Activated CD8-positive, alpha-beta T cell treated with anti-CD3 and anti-CD28 coated beads for 36 hours (primary cell): ENCODE measurements at places on chromosomes 11 and 22.

DNA sequence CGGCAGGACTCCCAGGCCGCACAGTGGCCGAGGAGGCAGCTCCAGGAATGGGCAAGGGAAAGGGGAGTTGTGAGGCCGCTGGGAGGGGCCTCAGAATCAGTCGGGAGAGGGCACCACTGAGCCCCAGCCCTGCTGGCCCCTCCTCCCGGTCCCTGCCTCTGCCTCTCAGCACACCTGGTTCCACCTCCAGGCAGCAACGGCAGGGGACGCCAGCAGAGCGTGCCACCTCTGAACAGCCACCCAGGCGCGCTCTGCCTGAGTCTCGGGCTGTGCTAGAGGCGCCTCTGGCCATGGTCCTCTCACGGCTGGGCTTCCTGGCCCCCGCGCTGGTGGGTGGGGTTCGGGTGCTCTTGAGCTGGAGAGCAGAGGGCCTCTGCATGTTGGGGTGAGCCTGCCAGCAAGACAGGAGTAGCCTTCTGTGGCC lies 33.0 kb downstream of the MOB2 start:
- DNase-seq = peak; percentile 50

DNA sequence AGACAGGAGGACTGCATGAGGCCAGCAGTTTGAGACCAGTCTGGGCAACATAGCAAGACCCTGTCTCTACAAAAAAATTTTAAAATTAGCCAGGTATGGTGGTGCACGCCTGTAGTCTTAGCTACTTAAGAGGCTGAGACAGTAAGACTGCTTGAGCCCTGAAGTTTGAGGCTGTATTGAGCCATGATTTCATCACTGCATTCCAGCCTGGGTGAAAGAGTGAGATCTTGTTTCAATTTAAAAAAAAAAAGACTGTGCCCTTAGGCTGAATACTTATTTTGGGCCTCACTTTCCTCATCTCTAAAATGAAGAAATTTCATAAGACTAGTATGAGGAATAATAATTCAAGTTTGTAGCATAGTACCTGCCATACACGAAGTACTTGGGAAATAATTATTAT lies 6.9 kb downstream of the AQP11 start:
- no peak for DNase-seq

DNA sequence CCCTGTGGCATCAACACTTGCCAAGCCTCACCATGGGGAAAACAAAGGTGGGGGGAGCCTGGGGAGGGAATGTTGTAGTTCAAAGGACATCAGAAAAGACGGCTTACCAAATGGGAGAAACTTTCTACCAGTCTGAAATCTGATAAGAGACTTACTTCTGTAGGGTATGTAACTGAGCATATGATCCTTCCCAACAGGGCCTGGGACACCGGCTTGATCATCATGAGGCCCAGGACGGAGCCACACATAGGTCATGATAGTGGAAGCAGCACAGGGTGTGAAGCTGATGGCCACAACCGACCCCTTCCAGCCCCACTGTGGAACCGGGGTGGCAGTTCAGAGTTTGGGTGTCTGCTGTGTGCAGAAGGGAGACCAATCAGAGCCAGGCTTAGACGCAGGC lies 51.1 kb downstream of the MICAL3 start:
- DNase-seq = no peak

DNA sequence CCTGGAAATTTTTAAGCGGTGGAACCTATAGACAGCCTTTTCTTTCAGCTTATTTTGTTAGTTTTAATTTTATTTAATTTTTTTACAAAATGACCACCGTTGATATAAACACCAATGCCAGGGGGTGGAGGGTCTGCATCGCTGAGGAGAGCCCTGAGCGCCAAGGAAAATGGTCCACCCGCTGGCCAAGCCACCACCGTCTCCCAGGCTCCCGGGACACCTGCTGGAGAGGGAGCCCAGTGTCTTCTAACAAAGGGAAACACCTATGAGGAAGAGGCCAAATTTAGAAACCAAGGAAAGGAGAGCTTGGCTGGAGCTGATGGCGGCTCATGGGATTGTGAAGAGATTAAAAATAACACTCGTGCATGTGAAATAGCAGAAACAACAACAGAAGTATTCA lies 288 bp upstream of the KRTAP5-8 start:
- no peak for DNase-seq

GRCh38 chr22:47102081-47102480 lies 339.6 kb downstream of the TBC1D22A start:
- no peak for DNase-seq

GRCh38 chr22:33851240-33851639 lies 69.0 kb downstream of the LARGE1 start:
- DNase-seq = no peak

GRCh38 chr22:46649141-46650077 lies 29.2 kb downstream of the GRAMD4 start:
- DNase-seq = no peak

DNA sequence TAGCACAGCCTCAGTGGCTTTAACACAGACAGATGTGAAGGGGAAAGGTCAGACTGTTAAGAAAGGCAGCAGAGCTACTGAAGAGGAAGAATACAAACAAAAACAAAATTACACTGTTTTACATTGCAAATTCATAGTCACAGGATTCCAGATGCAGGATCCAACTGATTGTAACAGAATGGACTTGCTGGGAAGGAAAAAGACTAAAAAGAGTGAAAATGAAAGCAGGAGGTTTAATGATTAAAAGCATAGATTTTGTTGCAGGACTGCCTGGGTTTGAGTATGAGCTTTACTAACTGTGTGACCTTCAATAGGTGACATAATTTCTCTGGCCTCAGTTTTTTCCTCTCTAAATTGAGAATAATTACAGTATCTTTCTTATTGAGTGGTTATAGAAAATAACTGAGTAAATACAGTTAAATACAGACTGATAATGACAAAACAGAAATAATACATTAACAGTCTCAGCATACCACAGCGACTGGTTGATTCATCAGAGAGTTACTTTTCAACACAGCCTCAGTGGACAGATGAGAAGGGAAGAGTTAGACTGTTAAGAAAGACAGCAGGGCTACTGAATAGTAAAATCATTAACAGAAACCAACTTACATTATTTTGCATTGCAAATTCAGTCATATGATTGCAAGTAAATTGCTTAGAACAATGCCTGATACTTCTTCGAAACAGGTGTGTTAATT lies 704.2 kb upstream of the TENM4 start:
- no peak for DNase-seq

- no peak for DNase-seq
Observed at GRCh38 chr11:134100171-134100570, 31.3 kb downstream of the JAM3 start.

DNA sequence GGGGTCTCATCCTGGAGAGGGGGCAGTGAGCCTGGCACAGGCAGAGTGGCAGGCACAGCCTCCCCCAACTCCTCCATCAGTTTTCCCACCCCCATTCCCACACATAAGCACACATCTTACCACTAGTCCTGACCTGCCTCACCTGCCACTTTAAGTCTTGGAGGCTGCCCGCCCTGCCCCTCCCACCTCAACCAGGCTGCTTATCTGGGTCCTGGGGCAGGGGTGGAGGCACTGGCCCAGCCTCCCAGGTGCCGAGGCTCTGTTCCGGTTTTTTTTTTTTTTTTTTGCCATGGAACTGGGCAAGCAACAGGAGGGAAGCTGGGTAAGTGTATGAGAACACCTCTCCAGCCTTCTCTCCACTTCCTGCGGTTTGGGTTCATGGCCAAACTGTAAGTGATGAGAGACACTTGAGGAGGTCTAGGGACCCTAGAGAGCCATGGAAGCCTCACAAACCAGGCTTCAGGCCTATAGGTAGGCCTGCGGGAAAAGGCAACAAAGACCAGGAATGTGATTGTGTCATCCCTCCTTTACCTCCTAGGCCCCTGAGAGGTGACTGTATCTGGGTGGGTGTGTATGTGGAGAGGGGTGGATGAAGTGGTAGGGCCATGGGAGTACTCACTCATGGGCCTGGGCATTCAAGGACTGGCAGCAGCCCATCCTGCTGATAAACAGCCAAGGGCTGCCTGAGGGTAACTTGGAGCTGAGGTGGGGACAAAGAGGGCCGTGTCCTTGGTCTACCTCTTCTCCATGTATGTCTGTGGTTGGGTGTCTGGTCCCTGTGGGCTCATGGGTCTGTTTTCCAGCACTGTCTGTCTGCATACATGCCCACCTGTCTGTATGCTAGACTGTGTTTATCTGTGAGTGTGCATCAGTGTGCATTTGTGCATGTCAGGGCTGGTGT lies 22.6 kb downstream of the PHLDB1 start:
- no peak for DNase-seq

DNA sequence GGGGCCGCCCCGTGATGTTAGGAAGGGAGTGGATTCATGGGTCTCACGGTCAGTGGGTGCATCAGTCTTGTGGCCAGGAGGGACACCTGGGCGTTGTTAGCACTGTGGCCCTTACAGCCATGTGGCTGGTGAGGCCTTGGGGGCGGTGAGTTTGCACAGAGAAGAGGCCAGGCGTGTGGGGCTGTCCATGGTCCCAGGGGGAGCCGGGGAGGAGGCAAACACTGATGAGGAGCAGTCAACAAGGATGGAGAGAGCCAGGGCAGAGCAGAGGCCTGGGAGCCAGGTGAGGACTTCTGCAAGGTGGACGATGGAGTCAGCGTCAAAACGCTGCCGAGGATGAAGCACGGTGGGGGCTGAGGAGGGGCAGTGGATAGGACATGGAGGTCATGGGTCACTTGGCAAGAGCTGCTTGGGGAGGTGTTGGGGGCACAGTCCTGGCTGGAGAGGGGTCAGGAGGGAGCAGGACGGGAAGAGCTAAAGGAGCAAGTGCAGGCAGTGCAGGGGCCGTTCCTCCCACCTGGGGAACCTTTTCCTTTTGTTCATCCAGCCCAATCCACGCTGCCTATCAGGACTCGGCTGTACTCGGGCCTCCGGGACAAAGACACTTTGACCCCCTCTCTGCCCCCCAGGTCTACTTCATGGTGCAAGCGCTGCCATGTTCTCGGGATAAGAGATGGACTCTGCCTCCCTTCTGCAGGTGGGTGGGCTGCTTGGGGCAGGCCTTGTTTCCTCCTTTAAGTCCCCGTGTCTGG lies 801.1 kb downstream of the TBC1D22A start:
- no peak for DNase-seq

DNA sequence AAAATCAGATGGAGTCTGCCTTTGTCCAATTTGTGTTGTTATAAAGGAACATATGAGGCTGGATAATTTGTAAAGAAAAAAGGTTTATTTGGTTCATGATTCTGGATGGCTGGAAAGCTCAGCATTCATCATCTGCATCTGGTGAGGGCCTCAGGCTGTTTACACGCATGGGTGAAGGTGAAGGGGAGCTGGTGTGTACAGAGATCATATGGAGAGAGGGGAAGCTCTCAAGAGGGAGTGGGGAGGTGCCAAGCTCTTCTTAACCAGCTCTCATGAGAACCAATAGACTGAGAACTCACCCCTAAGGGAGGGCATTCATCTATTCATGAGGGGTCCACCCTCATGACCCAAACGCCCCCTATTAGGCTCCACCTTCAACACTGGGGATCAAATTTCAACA lies 40.0 kb downstream of the NEU3 start:
- no peak for DNase-seq

GRCh38 chr11:25658916-25659315 lies 673.0 kb upstream of the ANO3 start:
- DNase-seq = no peak

GRCh38 chr11:45755281-45755859 lies 49.6 kb upstream of the SLC35C1 start:
- no peak for DNase-seq

- DNase-seq = no peak
Observed at GRCh38 chr11:113395782-113396336, 8.3 kb downstream of the ANKK1 start.

- no peak for DNase-seq
Observed at GRCh38 chr22:37701141-37701786, 4.4 kb downstream of the TRIOBP start.
